ENCODE measurements at places on chromosomes 4 and X. TPM values are rescaled to one million over a fixed set of nuclear protein-coding genes. Genes with fewer than 3 reads are reported as not detected.

- no peak for DNase-seq
Measured at GRCh38 chr4:107625391-107625902, 94.6 kb downstream of the PAPSS1 start.

- DNase-seq: no peak
Measured at GRCh38 chr4:88752076-88752463, 54.4 kb upstream of the NAP1L5 start.

The DMP1 gene
- 0.04 TPM for total RNA-seq

- no peak for DNase-seq
Measured at GRCh38 chr4:67083496-67083895, 461.8 kb downstream of the CENPC start.

The MAMLD1 gene
- 4.4 TPM for total RNA-seq

The SLC6A14 gene
- total RNA-seq: not detected

The SOX3 gene
- 0.04 TPM for total RNA-seq

- DNase-seq: peak; percentile 27
Measured at GRCh38 chrX:53321230-53321942, 40.0 kb upstream of the IQSEC2 start.

DNA sequence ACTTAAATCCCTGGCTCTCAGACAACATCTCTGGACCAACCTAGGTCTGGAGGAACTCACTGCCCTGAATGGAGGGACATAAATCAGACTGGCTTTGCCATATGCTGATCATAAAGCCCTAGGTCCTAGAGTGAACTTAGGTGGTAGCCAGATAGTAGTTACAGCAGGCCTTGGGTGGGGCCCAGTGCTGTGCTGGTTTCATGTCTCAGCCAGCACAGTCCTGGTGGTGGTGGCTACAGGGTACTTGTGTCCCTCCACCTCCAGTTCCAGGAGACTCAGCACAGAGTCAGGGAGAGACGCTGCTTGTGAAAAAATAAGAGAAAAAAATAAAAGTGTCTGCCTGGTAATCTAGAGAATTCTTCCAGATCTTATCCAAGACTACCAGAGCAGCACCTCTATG, 40.3 kb downstream of the GSX2 start:
- no peak for DNase-seq

DNA sequence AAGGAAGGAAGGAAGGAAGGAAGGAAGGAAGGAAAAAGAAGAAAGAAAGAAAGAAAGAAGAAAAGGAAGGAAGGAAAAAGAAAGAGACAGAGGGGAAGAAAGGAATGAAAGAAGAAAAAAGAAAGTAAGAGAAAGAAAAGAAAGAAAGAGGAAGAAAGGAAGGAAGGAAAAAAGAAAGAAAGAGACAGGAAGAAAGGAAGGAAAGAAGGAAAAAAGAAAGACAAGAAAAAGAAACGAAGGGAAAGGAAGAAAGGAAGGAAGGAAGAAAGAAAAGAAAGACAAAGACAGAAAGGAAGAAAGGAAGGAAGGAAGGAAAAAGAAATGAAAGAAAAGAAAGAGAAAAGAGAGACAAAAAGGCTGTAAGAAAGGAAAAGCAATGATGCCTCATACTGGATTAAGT, 101.1 kb upstream of the PPP2R3B start:
- no peak for DNase-seq

DNA sequence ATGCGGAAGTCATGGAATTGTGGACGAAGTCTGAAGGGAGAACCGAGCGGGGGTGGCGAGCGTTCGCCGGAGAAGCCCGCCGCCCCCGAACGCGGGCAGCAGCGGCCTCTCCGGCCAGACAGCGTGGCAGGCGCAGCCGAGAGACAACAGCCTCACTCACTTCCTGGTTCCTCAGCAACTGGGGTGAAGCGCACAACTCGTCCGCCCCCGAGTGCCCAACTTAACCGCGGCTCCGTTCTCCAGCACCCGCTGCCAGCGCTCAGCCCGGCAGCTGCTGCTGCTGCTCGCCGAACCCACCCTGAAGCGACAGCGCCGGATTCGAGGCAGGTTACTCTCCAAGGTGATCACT, 68.0 kb downstream of the NOCT start:
- peak; percentile 77 for DNase-seq

The MAGEB6 gene
- not detected for total RNA-seq

DNA sequence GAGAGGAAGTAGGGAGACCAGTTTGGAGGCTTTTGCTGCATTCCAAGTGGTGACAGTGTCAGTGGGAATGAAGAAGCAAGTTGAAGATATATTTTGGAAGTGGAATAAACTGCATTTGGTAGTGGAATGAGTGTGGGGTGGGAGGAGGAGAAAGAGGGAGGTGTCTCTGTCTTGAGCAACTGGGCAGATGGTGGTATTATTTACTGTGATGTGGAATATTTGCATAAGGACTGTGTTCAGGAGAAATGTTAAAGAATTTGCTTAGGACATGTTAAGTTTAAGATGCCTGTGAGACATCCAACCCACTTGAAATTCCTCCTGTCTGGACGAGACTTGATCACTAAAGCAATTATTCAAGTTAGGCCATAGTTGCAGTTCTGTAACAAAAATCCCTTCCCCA, 448.9 kb upstream of the AMOT start:
- DNase-seq: no peak

- peak; percentile 12 for DNase-seq
Measured at GRCh38 chr4:43816116-43816515, 632.5 kb downstream of the KCTD8 start.

The S100G gene
- total RNA-seq: not detected

GRCh38 chr4:185143601-185143969, 519 bp downstream of the SLC25A4 start:
- DNase-seq: peak; percentile 66

DNA sequence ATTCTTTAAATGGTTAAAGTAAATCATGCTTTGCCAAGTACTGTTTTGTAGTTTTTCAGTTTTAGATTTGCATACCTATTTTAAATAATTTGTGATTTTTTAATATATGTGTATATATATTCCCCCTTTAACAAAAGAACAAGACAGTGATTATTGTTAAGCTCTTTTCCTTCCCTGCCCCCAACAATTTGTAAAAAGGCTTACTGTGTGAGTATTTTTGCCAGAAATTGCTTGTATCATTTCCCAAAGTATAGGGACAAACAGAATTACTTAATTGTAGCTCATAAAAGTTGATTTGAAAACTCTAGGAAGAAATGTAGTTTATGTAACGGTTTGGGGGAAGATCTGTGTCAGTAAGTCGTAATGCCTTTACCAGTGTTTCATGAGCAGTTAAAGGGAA, 19.0 kb downstream of the CPEB2 start:
- no peak for DNase-seq

DNA sequence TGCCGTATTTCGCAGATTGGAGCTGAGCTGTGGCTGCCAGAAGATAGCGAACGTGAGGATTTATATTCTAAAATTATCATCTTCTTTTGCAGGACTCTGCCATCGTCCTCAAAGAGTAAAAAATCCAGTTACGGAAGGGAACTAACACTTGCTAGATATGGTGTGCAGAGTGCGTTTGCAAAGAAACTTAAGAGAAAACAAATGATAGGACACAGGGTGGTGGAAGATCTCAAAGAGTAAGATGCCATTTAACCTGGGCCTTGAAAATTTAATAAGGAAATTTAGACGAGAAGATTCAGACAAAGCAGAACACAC, 566 bp downstream of the LARP7 start:
- no peak for DNase-seq

- no peak for DNase-seq
Measured at GRCh38 chr4:81714291-81714690, 242.6 kb upstream of the RASGEF1B start.

DNA sequence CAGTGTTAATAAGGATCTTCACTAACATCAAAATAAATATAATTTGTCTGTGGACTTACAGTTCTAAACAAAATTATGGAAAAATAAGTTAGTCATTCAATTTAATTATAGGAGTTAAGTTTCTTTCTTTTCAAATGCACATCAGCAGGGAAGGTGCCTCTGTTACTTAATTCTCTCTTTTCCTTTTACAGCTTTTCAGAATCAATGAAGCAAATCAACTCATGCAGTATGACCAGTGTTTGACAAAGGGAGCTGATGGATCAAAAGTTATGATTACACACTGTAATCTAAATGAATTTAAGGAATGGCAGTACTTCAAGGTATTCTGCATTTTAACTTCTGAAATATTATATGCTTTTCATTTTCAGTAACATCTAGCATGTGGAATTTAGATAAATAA, 15.9 kb downstream of the HMGB2 start:
- DNase-seq: no peak

DNA sequence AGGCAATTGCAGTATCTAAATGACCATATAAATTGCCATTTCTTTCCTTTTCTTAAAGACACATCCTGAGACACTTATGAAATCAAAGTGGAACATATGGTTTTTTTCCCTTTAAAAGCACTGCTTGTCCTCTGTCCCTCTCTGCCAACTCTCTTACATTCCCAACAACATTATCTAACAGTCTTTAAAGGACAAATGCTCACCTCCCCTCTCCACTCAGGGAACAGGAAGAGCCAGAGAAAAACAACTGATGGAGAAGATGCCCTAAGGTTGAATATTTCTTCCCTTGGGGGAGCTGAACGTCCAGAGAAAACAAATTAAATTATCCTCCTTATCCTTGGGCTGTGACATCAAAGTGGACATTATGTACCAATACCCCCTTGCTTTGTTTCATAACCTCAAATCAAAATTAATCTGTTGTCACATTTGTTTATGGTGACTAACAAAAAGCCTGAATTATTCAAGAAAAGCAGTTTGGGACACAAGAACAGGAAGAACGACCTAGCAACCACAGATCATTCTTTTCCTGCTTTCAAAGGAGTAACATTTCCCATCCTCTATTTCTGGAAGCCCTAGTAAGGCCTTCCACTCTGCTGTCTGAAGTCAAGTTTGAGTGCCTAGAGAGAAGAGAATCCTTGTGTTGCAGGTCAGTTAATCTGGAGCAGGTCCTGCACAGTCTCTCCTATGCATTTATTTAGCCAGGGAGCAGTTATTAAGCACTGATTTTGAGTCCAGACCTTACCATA, 52.6 kb upstream of the PAGE1 start:
- no peak for DNase-seq

The HOPX gene
- 18.5 TPM for total RNA-seq

GRCh38 chrX:46812445-46812844, 24.4 kb upstream of the RP2 start:
- no peak for DNase-seq

The POU3F4 gene
- under 0.01 TPM for total RNA-seq

DNA sequence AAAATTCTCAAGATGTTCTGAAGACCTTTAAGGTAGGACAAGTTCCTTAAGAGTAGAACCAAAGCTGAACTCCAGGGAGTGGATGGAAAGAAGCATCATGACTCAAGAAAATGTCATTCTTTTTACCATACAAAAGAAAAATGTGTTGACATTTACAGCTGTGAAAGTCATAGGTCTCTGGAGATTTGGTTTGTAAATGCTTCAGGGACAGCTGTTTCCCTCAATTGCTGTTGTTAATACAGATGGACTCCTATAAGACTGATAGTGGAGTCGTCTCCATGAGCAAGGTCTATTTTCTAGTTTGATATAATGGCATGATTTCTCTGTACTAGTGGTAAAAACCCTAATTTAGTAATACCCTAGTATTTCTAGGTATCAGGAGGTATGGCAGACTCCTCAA, 101.7 kb downstream of the PHOX2B start:
- DNase-seq: no peak

The SGMS2 gene
- 14.8 TPM for total RNA-seq

GRCh38 chr4:148229798-148230197, 212.4 kb downstream of the NR3C2 start:
- no peak for DNase-seq

The MAGEA11 gene
- not detected for total RNA-seq

DNA sequence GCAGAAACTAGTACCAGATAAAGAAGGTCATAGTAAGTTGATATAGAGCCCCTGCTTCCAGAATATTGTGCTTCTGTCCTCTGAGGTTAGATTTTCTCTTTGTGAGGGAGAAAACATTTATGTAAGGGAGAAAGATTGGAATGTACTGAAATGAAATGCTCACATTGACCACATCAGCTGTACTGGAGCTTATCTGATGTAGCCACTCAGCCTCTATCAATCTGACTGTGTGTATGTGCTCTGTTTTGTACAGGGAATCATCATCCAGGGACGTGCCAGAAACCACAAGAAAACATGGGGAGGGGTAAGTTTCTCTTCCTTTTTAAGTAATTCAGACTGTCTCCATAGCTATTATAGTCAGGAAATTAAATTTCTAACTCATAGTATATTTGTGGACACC, 56.8 kb downstream of the PRRG1 start:
- no peak for DNase-seq

DNA sequence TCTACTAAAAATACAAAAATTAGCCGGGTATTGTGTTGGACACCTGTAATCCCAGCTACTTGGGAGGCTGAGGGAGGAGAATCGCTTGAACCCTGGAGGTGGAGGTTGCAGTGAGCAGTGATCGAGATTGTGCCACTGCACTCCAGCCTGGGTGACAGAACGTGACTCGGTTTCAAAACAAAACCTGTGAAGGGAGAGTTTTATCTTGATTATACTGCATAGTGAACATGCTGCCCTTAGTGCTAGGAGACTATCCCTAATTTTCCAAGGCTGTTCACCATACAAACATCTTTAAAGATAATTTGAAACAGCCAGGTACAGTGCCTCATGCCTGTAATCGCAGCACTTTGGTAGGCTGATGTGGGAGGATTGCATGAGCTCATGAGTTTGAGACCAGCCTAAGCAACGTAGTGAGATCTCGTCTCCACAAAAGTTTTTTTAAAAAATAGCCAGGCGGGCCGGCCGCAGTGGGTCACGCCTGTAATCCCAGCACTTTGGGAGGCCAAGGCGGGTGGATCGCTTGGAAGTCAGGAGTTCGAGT, 6.2 kb downstream of the AFF1 start:
- DNase-seq: no peak

The CSN1S1 gene
- total RNA-seq: not detected

DNA sequence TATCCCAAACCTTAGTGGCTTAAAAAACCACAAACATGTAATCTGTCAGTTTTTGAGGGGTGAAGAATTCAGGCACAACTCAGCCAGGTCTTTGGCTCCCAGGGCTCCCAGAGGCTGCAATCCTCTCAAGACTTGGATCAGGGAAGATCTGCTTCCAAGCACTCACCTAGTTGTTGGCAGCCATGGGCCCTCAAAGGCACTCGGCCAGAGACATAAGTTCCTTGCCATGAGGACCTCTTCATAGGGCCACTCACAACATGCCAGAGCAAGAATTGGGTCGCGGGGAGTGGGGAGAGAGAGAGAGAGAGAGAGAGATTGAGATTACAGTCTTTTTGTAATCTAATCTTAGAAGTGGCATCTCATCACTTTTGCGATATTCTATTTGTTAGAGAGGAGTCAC, 77.1 kb upstream of the TBC1D9 start:
- DNase-seq: no peak

DNA sequence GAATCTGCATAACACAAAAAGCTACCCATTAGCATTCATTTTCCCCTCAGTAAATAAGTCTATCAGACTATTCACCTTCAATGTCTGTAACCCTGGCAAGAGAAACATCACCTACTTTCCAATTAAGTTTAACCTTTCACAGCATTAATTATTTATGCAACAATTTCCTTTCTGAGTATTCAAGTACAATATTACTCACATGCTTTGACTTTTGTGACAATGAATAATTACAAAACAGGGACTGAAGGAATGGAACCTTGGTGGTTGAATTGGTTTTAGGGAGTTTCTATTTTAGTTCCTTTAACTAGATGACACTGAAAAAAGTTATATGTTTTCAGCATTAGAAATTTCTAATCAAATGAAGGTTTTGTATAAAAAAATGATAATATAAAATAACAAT, 932.3 kb upstream of the EPHA5 start:
- DNase-seq: no peak

- no peak for DNase-seq
Measured at GRCh38 chr4:89290727-89291516, 16.7 kb downstream of the GPRIN3 start.

The ETNPPL gene
- total RNA-seq: not detected

Data from muscle of leg (tissue), 16 donors.